ENCODE measurements at places on chromosomes 7 and 10.

DNA sequence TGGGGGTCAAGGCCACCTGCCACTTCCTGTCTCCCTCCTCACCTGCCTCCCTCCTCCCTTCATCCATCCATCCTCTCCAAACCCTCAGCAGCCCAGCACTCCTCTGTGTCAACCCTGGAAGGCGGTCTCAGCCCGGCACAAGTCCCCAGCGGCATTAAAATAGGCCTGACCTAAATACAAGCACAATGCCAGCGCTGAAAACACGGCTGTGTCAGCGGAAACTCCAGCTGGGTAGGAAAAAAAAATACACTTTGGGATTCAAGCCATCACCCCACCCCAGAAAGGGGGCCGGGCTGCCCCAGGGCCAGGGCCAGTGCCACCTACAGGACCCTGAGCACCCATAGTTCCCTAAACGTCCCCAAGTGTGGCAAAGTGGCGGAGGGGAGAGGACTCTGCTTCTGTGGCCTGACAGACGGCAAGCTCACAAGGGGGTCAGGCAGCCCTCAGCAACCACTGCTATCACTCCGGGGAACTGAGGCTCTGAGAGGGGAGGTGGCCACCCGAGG, 22.7 kb upstream of the GTF2IRD1 start:
- DNase-seq: no peak

DNA sequence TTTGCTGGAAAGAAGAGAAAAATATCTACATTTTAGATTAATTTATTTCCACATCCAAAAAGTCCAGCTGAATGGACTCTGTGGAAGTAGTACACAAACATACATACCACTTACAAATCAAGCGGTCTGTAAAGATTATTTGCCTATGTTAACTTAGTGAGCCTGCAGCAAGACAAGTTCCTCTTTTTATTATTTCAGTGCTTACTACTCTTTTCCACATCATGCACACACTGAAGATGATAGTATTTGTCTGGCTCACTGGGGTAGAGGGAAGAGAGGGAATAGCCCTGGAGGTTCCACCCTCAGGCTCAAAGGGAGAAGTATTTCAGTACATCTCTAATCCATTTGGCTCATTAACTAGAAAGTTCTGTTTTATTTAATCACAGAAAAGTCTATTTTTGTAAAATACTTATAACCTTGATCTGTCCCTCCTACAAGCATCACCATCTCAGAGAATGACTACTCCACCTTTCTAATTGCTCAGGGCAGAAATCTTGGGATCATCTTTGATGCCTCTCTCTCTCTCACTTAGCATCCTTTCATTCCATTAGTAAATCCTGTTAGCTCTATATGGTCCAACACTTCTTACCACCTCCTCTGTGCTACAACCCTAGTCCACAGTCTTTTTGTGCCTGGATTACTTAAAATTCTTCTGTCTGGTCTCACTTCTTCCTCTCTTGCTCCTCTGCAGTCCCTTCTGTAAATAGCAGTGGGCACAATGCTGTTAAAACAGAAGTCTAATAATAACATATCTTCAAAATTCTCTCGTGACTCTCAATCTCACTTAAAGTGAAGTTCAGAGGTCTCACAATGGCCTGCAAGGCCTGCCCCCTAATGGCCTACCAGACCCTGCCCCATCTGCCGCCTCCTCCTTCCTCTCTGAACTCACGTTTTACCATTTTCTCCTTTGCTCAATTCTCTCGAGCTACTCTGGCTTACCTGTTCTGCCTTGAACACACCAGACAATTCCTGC, 64.3 kb upstream of the CCDC6 start:
- no peak for DNase-seq

GRCh38 chr10:79422178-79422892, 23.1 kb downstream of the ZCCHC24 start:
- DNase-seq: no peak

- DNase-seq: no peak
Observed at GRCh38 chr10:69101451-69102095, 13.7 kb downstream of the SRGN start.

DNA sequence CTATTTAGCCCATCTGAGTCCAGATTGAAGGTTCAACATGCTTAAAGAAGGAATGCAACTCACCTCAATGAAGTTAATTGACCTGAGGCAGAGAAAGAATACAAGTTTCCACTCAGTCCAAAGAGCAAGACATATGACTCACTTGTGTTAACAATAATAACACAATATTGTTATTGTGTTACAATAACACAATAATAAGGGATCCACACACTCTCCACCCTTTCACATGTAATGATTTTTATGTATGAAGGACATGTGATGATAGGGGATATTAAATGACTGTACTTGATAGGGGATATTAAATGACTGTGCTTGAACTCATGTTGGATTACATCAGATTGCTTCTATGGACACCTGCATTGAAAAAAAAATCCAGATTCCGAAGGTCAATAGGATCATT, 3.6 kb upstream of the ABCB1 start:
- no peak for DNase-seq

GRCh38 chr7:94450044-94450697, 55.5 kb downstream of the COL1A2 start:
- no peak for DNase-seq

DNA sequence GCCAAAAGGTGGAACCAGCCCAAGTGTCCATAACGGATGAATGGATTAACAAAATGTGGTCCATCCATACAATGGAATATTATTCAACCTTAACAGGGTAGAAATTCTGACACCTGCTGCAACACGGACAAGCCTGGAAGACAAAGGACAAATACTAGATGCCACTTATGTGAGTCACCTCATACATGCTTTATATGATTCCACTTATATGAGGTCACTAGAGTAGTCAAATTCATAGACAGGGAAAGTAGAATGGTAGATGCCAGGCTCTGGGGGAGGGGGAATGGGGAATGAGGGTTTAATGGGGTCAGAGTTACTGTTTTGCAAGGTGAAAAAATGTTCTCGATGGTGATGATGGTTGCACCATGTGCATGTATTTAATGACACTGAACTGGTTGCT, 34.0 kb upstream of the CYTH3 start:
- peak; percentile 41 for DNase-seq

- no peak for DNase-seq
Observed at GRCh38 chr10:101668566-101668965, 26.4 kb downstream of the FBXW4 start.

Data from T47D (cell line).